ENCODE measurements at places on chromosomes 4 and X.

DNA sequence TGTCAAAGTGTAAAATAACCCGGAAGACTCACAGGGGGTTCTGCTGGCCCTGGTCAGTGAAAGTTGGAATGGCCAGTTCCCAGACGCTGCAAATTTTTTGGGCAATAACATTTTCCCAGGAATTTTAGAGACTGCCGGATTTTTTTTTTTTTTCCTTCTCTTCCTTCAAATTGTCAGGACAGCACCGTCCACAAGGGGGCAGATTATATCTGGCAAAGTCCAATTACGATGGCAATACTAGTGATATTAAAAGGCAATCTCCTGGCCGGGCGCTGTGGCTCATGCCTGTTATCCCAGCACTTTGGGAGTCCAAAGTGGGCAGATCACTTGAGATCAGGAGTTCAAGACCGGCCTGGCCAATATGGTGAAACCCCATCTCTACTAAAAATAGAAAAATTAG, 20.5 kb downstream of the SLC25A5 start:
- DNase-seq = no peak

DNA sequence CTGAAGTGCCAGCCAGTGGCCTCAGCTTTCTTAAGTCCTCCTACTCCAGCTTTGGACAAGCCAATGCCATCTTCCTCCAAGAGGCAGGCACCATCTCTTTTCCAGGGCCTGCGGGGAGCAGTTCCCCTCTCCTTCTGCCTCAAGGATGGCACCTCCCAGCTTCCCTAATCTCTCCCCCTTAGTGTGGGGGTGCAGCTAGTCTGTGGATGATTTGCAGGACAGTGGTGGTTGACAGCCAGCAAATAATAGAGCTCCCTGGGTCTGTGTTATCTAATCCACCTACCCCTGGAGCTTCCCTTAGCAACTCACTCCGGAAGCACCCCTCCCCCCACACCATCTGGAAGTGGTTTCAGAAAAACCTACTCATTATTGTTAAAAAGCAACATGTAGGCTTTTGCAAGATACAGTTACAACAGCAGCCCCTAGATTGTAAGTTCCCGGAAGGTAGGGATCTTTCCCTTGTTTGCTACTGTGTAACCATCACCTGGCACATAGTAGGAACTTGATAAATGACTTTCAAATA, 247.1 kb downstream of the BCOR start:
- no peak for DNase-seq

- DNase-seq = no peak
These were observed 62.1 kb upstream of the LANCL3 start for GRCh38 chrX:37509349-37509748.

DNA sequence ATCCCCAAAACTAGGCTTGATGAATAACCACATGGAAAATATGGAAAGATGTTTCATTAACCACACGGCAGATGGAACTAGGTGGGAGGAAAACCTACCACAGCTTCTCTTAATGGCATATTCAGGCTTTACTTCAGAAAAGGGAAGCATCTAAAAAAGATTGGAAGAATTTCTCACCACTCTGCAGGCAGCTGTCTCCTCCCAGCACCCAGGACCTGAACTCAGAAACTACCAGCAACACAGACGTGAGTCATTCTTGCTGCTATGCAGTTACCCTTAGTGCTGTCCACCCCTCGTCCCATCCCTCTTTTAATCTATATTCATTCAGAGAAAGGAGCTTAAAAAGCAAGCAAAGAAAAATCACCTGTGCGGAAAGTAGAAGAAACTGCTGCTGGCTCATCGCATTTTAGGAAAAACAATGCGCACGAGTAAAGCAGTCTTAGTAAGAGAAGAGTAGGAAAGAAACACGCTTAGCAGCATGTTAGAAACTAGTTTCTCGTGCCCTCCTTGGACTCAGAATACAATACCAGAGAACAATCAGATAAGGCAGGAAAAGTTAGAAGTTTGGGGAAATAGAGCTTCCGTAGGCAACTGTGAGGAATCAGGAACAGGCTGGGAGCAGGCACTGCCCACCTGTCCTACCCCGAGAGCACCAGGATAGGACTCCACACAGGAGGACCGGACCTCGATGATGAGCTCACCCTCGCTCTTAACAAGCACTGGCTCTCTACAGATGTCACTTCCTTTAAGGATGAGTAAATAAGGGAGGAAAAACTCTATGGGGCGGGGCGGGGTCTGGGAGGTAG, 48.1 kb upstream of the ENPP6 start:
- no peak for DNase-seq

- DNase-seq = no peak
These were observed 22.3 kb downstream of the TEC start for GRCh38 chr4:48247142-48247877.

DNA sequence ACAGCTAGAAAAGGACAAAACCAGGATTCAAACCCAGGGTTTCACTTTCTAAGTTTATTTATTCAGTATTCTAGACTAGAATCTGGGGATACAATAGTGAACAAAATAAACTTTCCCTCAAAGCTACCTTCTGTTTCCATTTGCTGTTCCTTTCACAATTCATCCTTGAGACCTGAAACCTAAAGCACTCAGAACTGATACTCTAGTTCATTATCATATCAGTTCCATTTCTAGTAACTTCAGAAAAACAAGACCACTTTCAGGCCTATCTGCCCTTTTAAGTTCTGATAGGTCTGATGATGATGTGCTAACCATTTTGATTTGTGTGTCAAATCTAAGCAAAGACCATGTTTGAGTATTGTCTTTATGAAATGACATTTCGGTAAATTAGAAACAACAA, 7.8 kb upstream of the XK start:
- no peak for DNase-seq

DNA sequence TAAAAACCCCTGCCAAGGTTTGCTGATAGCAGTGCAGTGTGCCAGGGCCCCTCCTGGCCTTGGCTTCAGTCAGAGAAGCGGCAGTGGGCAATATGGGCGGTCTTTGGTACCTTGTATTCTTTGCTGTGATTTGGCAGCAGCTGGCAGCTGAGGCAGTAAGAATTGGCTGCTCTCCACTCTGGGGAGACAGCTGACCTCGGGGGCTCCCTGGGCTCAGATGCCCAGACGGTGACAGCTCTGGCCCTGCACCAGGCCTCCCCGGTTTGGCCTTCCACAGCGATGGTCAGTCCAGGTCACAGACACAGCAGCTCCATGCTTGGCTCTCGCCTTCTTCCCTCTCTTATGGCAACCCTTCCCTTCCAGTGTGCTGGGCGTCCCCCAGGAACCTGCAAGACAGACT, 330.9 kb downstream of the BCOR start:
- no peak for DNase-seq

DNA sequence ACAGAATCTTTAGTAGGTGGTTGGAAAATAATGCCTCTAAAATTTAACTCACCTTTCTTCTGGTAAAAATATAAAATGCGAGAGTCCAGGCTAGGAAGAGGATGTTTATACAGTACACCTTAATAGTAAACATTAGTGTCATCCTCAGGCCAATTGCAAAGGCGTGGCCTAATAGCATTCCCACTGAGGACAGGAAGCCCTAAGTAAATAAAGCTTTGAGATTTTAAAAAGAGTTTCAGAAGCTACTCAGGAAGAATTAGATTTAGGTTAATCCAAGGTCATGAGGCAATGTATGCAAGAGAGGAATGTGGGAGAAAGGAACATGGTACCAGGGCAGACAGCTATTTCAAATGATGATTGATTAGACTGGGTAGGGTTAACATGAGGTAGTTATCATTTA, 49.5 kb downstream of the RPGR start:
- no peak for DNase-seq

DNA sequence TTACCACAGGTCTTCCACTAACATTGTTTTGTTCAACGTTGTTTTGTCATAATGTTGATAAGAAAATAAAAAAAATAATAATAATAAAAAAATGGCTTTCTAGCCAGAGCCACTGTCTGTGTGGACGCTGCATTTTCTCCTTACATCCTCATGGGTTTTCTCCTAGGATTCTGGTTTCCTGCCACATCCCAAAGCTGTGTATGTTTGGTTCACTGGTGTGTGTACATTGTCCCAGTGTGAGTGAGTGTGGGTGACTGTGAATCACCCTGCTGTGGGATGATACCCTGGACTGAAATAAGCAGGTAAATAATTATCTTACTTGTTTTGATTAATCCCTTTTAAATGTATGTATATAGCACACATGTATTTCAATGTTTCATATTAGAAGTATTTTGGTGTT, 2154.4 kb upstream of the AGA start:
- DNase-seq = no peak

- DNase-seq = no peak
These were observed 7.7 kb downstream of the CCNQ start for GRCh38 chrX:153590961-153591956.

DNA sequence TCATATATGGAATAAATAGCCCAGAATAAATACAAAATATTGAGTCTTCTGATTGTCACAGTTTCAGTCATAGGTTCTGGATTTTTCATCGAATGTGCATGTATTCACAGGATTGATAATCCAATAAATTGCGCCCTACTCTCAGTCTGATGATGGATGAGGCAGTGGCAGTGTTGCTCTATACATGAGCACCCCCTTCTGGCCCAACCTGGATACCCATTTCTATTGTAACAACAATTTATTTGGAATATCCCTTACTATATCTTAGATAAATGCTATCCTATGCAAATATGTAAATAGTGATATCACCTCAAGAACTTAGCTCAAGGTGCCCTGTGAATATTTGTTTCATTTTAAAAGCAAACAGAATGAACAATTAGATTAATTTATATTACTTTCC, 733.7 kb upstream of the PABPC4L start:
- no peak for DNase-seq

GRCh38 chr4:180134091-180134866, 2108.9 kb upstream of the TENM3 start:
- no peak for DNase-seq

GRCh38 chr4:42720533-42720932, 63.6 kb upstream of the ATP8A1 start:
- no peak for DNase-seq

DNA sequence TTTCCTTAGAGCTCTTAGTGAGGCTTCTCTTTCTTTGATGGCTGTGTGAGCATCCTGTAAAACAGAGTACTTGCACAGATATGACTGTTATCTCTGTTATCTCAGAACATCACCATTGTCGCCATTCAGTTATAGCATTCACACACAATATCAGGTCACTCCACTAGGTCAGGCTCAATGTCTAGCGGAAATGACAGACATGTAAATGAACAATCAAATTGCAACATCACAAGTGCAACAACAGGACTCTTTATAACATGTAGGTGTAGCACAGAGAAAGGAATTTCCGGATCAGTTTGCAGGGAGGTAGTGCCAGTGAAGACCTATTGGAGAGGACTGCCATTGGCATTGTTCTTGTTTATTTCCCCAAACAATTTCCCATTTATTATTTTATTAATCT, 43.2 kb upstream of the IGSF1 start:
- DNase-seq = no peak

GRCh38 chrX:80806557-80806956, 3.1 kb downstream of the BRWD3 start:
- DNase-seq = no peak

GRCh38 chr4:147891476-147892115, 159.7 kb downstream of the ARHGAP10 start:
- DNase-seq = no peak

GRCh38 chr4:24856586-24856985, 56.3 kb downstream of the CCDC149 start:
- no peak for DNase-seq

DNA sequence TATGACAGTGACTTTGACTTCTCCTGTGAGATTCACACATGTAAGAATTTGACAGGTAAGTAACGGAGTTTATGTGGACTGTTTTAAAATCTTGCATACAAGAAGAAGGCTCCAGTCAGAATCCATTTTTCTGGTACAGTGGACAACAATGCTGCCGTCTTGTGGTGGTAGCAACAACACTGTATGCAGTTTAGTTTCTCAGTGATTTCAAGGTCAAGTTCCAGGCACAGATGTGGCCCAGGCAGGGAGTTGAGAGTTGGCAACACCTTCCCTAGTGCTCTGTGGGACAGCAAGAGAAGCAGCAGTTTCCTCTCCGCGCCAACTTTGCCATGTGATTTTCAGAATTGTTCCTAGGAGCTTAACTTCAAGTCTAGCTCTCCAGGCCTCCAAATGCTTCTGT, 56.0 kb upstream of the STPG2 start:
- no peak for DNase-seq

DNA sequence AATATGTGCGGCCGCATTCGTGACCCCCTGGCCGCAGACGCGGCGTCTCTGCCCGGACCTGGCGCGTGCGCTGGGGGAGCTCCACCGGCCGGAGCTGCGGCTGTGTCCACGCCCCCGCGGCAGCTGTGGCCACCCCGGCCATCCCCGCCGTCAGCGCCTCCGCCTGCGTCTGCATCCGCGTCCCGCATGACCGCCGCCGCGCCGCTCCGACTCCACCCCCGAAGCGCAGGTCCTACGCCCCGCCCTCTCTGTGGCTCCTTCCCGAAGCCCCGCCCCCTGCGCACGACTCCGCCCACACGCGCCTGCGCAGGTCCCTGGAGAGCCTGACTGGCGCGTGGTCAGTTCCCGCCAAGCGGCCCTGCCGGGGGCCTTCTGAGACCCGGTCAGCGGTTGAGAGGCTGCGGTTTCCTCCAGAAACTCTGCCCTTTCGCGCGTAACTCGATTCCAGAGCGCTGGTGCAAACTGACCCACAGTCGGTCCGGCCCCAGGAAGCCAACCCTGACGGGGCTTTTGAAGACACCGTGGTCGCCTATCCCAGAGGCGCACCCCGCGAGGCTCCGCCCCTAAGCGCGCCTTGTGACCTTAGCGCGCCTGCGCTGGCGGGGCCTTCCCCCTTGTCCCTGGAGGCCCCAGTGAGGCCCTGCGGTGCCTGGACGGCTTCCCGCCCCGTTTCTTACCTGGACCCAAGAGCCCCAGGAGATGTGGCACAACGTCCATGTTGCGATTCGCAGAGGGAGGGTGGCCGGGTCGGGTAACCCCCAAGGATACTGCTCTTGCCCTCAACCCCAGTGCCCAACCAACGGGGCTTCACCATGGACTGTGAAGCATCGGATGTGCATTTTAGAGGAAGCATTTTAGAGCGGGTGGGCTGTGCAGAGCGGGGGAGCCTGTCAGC, at the start of gene LAGE3:
TSS of gene LAGE3 (minus strand) at position 554 of the 895 bp plus-strand sequence. CDS start at position 188, 366 bp downstream.
- DNase-seq = peak; percentile 89

DNA sequence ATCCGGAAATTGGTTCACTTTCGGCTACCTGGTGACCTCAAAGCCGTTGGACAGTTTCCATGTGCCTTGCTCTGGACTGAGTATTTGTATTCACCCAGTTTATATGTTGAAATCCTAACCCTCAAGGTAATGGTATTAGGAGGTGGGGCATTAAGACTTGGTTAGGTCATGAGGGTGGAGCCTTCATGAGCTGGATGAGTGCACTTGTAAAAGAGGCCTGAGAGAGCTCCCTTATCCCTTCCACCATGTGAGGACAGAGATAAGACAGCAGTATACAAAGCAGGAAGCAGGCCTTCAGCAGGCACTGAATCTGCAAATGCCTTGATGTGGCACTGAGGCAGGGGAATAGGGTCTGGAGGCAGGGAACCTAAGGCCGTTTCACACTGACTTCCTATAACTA, 5.3 kb upstream of the OPHN1 start:
- no peak for DNase-seq

GRCh38 chr4:17667253-17667652, 52.8 kb downstream of the MED28 start:
- DNase-seq = no peak

DNA sequence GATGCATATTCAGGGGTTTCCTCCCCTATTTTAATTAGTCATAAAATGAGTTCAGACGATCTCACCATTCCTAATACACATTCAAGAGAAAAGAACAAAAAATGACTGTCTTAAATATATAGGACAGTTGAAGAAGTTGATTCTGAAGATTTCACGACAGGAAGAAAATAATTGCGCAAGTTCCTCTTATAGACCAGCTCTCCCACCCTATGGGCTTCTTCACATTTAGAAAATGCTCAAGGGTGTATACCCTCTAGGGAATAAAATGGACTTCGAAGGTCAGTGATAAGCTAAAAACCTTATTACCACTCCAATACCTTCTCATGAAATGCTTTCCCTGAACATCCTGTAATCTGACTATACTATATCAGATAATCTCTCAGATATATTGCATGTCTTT, 149.2 kb upstream of the TEX13C start:
- no peak for DNase-seq

All from stimulated activated CD4-positive, alpha-beta T cell treated with anti-CD3 and anti-CD28 coated beads, Interleukin-15, amount 100 ng/mL, for 1 hour (primary cell).